CD4-positive, alpha-beta T cell treated with Interleukin-1 beta for 1 hour (primary cell): ENCODE measurements at places on chromosomes 5 and 9.

GRCh38 chr9:126788634-126789349, 16.0 kb upstream of the ZBTB43 start:
- no peak for DNase-seq

DNA sequence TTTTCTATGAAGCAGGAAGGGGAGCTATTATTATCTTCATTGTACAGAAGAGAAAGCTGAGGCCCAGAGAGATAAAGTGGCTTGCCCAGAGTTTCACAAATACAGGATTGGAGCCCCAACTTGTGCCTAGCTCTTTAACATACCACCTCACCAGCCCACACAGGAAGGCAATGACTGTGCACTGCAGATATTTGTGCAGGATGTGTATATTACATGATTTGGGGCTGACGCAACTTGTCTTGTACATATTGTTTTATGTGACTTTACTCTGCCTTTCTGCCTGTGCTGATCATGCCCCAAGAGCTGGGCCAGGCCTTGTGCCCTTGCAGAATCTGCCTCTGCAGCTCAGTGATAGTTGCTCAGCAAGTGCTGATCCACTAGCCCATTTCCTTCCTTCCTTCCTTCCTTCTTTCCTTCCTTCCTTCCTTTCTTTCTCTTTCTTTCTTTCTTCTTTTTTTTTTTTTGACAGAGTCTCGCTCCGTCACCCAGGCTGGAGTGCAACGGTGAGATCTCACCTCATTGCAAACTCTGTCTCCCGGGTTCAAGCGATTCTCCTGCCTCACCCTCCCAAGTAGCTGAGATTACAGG, 106.6 kb upstream of the TBCA start:
- DNase-seq = no peak

- DNase-seq = peak; percentile 22
Measured at GRCh38 chr9:124870723-124871122, 8.8 kb downstream of the ARPC5L start.

DNA sequence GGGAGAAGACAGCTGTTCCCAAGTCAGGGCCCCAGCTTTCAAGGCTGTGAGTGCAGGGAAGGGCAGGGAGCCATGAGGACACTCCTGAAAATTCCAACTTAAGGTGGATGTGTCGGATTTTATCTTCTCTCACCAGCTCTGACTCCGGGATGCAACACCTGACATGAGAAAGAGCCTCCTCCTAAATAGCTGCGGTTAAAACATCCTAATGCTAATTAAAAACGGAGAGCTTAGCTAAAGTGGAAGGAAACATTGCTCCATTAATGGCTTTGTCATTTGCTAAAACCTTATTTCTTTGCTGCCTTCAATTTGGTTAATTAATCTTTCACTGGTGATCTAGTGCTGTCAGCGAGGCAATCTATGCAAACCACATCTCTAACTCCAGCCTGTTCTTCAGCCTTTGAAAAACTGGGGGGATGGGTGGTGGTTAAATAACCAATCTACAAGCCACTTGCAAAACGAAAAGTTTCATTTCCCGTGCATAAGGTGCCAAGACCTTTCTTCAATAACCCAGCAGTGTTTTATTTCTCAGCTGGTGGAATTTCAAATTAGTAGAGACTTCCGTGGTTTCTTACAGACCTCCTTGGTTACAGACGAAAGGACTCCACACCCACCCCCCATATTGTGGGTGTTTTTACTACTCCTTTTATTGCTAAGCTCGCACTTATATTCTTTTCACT, 379.6 kb downstream of the MLLT3 start:
- peak; percentile 43 for DNase-seq

GRCh38 chr9:85045271-85045670, 375.7 kb downstream of the NTRK2 start:
- no peak for DNase-seq

GRCh38 chr5:316210-317085, 5.1 kb upstream of the AHRR start:
- DNase-seq = no peak
